Fibroblast of lung (primary cell): ENCODE measurements at places on chromosomes 5 and 9.

GRCh38 chr9:134853893-134854292, 26.7 kb upstream of the FCN2 start:
- DNase-seq, result no peak

DNA sequence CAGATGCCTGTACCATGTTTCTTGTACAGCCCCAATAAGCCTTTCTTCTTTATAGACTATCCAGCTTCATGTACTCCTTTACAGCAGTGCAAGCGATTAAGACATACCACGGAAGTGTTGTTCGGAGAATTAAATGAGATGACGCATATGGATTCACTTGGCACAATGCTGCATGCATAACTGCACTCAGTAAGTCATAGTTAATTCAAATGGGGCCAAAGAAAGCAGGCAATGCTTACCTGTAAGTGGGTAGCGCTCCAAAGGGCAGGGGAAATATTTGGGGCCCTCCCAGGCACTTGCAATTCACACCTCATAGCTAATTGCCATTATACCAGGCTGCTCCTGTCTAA, 7.7 kb upstream of the ADRA1B start:
- peak; percentile 92 for DNase-seq

DNA sequence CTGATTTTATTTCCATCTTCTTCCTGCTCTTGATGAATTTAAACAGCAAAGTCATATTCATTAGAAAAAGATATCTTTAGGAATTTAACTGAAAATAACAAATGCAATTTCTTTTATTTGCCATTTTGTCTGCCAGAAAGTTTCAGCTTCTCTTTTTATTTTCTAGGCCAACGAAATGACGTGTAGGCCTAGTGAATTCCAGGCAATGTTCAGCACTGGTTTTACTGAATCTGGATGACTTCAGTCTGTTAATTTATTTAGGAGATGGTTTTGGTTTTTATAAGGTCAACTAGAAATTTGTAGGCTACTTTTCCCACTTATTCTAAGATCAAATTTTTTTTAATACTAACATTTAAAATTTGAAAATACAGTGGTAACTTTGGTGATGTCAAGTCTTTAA, 129.1 kb upstream of the VCAN start:
- DNase-seq, result no peak

GRCh38 chr5:9838916-9839315, 208.8 kb upstream of the TAS2R1 start:
- DNase-seq, result no peak

- DNase-seq, result no peak
These were observed 36.5 kb downstream of the WWC1 start for GRCh38 chr5:168327994-168328393.

GRCh38 chr5:23579566-23579965, 72.2 kb downstream of the PRDM9 start:
- DNase-seq, result no peak

DNA sequence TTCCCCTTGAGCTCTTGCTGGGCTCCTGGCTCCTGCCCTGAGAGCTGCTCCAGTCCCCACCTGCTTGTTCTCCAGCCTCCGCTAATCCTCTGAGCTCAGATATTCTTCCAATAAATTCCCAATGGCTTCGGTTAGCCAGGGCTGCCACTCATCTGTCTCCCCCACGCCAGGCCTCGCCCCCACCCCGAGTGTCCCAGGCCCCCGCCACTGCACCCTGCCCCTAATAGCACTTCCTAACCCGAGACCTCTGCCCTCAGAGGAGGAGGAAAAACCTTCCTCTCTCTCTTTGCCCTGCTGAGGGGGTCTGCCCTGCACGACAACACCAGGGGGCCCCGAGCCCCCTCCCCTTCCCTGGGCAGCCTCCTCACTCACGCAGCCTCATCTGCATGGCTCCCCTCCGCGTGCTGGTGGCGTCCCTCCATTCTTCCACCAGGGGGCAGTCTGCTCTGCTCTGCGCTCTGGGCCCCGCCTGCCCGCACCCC, 5.4 kb upstream of the LCN15 start:
- no peak for DNase-seq

- no peak for DNase-seq
These were observed 50.1 kb downstream of the SLC1A3 start for GRCh38 chr5:36656556-36656955.

DNA sequence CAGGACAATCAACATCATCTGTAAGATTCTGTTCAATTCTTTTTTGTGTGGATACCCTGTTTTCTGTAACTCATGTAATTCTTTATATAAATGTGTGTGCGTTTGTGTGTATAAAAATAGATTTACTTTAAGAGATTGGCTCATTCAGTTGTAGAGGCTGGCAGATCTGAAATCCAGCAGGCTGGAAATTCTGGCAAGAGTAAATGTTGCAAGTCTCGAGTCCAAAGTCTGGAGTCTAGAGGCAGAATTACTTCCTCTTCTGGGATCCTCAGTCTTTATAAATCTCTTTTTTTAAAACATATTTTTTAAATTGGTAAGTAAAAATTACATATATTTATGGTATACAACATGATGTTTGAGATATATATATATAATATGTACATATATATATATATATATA, 202.1 kb upstream of the TMEM161B start:
- DNase-seq, result no peak

GRCh38 chr5:79109527-79110492, 1.8 kb upstream of the BHMT start:
- DNase-seq, result no peak

DNA sequence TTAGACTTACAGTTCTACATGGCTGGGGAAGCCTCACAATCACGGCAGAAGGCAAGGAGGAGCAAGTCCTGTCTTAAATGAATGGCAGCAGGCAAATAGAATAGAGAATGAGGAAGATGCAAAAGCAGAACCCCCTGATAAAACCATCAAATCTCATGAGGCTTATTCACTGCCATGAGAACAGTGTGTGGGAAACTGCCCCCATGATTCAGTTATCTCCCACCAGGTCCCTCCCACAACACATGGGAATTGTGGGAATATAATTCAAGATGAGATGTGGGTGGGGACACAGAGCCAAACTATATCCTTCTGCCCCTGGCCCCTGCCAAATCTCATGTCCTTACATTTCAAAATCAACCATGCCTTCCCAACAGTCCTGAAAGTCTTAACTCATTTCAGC, 367.1 kb downstream of the MED10 start:
- DNase-seq, result no peak

- no peak for DNase-seq
These were observed 1.2 kb downstream of the PTBP3 start for GRCh38 chr9:112332214-112332613.

DNA sequence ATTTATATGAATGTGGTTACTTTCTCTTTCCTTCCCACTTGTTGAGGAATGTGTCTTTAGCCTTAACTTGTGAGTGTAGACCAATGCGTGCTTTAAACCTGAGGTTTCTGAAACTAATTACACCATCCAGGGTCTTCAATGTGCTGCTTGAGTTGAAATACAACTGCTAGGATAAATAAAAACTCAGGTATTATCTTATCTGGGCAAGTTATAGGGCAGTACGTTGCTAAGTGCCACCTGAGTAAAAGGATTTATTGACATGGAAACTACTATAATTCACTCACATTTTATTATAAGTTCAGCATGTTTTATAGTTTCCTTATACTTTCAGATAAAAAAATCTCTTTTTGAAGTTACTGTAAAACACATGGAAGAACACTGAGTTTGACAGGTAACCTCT, 1136.8 kb upstream of the NUDT12 start:
- no peak for DNase-seq

- peak; percentile 67 for DNase-seq
These were observed 42.9 kb upstream of the SUB1 start for GRCh38 chr5:32542216-32543059.

GRCh38 chr5:178536541-178537466, 53.4 kb downstream of the COL23A1 start:
- no peak for DNase-seq
